Stimulated activated memory B cell treated with anti-CD40 and anti-IgM and Interleukin-4, amounts not matched to agents 10 μg/mL and 1 μg/mL and 100 μg/mL, for 72 hours (primary cell): ENCODE measurements at places on chromosomes 7 and 10.

DNA sequence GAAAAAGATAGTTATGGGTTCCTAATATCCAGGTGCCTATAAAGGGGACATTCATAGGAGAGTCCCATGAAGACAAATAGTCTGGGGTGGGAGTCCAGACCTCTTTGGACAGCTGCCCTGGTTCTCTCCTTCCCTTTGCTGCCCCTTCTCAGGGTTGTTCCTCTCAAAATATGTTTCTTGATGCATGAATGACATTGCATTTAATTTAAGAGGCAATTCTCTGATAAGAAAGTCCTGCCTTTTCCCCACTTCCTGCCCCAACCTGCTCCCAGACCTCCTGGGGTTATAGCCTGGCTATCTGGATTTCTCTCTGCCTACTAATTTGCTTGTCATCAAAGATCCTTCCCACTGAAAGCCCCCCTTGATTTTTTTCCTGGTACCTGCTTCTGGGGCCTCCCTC lies 12.5 kb upstream of the BTRC start:
- ATAC-seq: no peak

- ATAC-seq: no peak
Measured at GRCh38 chr10:97921581-97922021, 72.0 kb downstream of the GOLGA7B start.

DNA sequence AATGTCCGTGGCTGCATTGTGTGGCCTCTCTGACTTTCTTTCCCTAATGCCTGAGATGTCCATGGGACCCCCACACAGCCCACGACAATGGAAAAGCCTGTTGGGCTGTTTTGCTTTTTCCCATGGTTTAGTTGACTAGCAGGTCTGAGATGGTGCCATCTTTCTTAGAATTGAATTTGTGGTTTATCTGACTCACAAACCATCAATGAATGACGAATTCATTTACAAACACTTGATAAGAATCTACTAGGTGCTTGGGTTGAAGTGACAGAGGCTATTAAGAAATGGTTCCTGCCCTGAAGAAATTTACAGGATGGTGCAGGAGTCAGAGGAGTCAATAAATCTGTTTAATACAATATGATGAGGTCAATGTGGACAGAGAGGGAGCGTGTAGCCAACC lies 75.4 kb downstream of the OTUD1 start:
- ATAC-seq: no peak

GRCh38 chr7:56110611-56111010 lies 4.3 kb upstream of the CHCHD2 start:
- no peak for ATAC-seq

DNA sequence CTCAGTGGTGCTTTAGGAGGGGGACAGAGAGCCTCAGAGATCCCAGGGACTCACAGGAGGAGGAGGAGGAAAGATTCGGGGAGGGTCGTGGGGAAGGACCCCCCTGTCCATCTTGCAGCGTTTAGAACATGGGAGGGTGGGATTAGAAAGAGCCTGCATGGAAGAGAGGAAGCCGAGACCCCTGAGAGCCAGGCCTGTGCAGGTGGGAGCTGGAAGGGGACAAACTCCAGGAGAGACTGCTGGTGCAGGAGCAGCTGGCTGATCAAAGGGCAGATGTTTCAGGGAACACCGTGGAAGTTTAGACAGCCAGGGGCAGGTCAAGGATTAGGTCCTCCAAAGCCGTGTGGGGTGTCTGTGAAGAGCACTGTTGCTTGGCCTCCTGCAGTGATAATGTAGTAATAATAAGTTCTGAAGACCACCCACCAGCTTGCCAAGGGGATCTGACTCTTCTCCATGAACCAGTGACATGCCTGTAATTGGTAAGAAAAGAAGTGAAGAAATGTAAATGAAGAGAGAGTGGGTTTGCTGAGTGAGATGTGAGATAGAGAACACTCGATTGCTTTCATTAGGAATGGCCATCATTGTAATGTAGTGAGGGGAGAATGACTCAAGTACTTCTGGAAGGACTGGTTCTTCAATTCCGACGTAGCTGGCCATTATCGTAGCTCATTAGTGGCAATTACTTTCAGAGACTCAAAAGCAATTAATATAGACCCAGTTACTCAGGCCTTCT lies 425.6 kb downstream of the PAXIP1 start:
- ATAC-seq: no peak

GRCh38 chr7:34849163-34849960 lies 187.9 kb downstream of the DPY19L1 start:
- ATAC-seq: no peak

DNA sequence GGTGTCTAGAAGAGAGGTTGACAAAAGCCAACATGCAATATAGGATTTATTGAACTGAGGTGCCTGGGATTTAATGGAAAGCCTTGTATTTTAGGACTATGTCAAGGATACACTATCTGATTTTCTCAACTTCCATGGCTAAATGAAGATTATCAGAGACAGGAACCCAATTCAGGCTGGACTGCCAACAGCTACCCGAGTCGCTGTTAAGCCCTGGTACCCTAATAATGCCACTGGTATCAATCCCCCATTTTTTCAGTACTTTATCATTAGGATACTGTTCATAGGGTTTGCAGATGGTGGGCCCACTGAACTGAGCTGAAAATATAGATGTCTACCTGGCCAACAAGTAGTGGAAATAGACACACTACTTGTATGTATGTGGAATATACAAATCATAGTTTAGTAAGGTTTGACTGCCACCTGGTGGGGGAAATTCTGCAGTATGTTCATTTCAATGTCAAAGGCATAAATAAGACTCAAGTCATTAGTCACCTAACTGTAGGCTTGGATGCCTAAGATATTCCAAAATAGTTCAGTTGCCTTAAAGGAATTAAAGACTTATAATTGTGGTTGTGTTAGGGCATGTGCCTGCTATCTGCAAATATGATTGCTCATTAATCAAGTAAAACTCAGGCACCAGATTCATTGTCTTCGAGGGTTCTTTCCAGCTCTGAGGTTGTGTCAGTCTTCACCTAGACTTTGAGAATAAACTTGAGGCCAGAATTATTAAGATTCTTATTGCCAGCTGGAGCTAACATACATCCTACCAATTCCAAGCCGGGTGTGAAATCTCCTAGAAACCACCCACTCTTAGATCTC lies 34.1 kb upstream of the NOBOX start:
- ATAC-seq: no peak

DNA sequence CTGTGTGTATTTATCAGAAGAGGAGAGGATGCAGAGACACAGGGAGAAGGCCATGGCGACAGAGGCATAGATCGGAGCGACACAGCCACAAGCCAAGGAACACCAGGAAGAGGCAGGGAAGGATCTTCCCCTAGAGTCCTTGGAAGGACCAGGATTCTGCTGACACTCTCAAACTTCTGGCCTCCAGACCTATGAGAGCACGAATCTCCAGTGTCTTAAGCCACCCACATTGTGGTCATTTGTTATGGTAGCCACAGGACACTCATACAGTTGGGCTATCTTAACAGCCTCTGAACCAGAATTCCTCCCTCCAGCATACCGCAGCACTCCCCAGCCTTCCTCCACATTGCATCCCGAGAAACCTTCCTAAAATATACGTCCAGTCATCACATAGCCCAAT lies 367.0 kb upstream of the MGMT start:
- ATAC-seq: no peak

- ATAC-seq: no peak
Measured at GRCh38 chr10:83994325-83994724, 145.0 kb upstream of the GHITM start.

DNA sequence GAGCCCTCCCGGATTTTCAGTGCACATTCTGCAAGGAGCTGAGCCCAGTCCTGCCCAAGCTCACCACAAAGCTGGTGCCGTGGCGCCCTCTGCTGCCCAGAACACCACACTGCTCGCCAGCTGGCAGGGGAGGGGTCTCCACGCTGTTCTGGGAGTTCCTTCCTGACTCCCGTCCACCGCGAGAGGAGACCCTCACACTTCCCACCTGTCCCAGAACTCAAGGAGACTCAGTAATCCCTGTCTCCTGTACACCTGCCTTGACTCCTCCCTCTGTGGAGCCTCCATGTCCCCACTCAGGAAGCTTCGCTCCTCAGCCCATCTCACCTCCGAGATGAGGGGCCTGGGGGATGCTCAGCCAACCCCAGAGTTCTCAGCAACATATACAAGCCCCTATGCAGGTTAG lies 11.3 kb downstream of the C10orf105 start:
- no peak for ATAC-seq

DNA sequence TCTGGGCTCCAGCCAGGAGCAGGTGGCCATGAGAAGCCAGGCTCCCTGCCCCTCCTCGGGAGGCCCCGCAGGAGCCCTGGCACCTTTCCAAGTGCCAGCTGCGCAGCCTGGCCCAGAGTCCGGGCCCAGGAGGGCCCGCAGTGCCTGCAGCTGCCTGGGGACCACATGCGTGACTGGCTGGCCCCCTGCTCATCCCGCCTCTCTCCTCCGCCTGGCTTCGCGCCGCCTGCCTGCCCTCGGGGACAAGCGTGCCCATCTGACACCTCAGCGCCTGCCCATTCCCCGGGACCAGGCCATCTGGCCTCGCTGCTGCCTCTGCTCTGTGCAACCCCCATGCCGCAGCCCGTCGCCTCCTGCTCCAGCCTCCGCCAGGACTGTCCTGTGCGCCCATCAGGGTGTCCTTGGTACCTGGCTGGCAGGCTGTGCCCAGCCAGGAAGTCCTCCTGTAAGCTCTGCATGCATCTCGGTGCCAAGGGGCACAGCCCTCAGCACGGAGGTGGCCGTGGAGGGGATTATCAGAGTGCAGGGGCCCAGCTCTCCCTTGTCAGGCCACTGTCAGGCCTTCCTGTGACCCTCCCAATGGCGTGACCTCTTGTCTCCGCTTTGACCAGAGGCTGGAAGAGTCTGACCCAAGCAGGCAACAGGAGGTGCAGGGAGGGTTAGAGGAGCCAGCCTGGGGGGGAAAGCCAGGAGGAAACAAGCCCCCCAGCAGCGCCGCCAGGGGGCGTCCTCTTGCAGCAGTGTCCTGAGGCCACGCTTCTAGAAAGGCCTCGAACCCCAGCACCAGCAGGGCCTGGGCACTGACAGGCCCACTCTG lies 50.5 kb downstream of the TMEM209 start:
- no peak for ATAC-seq

- no peak for ATAC-seq
Measured at GRCh38 chr10:101833466-101833865, 10.1 kb downstream of the KCNIP2 start.

- no peak for ATAC-seq
Measured at GRCh38 chr7:85111761-85112160, 75.1 kb downstream of the SEMA3D start.

- no peak for ATAC-seq
Measured at GRCh38 chr10:110057456-110057855, 49.7 kb downstream of the ADD3 start.

DNA sequence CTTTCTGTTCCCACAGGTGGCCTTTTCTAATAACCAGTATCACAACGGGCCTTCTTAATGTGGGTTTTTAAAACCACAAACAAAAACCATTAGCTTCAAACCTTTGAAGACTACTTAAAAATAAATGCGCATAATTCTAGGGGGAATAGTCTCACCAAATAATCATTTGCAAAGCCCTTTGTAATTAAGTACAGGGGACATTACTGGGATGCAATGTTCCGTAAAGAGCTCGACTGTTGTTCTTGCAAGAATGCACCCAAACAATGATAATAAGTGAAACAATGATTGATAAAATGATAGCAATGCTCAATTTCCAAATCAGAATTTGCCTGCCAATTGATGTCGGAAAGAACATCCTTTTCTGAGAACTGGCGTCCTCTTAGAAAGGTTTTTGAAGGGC lies 589.1 kb upstream of the ADARB2 start:
- ATAC-seq: no peak

DNA sequence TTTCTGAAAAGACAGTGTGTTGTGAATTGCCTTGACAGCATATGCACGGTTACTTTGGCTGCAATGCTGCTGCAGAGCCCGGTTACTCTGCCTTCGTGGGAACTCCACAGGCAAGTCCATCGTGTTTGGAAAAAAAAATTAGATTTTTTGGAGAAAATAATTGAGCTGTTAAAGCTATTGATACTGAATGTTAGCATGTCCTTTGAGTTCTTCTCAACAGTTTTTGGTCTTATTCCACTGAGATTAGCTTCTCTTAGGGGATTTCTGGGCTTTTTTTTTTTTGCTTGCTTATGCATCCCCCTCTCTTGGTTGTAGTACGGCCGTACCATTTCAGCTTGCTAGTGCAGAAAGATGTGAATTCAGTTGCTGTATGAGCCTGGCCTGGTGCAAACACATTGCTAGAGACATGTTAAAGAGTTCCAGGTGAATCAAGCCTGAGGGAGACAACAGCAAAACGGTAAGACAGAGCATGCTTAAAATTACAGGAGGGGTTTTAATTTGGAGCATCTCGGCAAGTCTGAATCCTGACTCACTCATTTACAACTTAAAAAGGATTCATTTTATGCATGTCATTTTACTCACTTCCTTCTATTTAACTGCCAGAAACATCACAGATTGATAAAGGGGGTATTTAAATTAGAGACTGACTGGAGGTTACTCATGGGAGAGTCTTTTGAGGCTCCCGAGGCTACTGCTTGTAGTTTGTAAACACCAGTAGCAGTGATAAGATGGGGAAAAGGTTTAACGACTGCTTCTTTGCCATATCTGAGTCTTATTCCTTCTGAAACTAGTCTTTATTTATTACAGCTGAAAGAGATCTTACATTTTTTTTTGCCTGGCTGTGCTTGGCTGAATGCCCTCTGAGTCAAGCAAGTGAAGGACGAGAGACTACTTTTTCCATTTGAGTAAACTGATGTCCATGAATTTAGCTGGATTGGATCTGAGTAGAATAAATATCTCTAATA lies 113.7 kb downstream of the CDK14 start:
- ATAC-seq: peak; percentile 80
